ENCODE measurements at places on chromosomes 1 and 21.

DNA sequence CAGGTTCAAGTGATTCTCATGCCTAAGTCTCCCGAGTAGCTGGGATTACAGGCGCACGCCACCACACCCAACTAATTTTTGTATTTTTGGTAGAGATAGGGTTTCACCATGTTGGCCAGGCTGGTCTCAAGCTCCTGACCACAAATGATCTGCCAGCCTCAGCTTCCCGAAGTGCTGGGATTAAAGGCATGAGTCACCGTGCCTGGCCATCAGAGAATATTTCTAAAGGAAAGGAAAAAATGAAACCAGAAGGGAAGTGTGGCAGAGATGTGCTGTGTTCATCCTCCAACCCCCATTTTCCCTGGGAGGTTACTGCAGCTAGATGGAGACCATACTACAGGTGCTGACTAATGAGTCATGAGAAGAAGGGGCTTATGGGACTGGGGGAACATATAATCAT, 964.1 kb downstream of the TTLL7 start:
- no peak for DNase-seq

GRCh38 chr1:37682334-37682987, 9.9 kb upstream of the CDCA8 start:
- peak; percentile 61 for DNase-seq

GRCh38 chr1:156193488-156194299, at the start of gene SLC25A44:
SLC25A44 (plus strand) TSS chr1:156194104; CDS start chr1:156199848, 5,744 bp downstream.
- DNase-seq = peak; percentile 97

DNA sequence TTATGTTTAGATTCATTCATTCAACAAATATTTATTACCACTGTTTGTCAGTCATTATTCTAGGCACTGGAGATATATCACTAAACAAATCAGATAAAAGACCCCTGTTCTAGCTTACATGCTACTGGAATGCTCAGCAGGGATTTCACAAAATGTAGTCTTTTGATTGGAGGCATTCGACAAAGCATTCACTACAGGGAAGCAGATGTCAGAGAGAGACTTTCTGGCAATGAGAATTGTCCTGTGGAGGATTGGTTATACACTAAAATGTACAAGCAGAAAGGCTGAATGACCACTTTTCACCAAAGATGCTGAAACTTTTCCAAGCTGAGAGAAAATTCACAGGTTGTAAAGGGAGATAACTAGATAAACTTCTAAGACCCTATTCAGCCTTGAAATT, 57.7 kb downstream of the SCMH1 start:
- no peak for DNase-seq

DNA sequence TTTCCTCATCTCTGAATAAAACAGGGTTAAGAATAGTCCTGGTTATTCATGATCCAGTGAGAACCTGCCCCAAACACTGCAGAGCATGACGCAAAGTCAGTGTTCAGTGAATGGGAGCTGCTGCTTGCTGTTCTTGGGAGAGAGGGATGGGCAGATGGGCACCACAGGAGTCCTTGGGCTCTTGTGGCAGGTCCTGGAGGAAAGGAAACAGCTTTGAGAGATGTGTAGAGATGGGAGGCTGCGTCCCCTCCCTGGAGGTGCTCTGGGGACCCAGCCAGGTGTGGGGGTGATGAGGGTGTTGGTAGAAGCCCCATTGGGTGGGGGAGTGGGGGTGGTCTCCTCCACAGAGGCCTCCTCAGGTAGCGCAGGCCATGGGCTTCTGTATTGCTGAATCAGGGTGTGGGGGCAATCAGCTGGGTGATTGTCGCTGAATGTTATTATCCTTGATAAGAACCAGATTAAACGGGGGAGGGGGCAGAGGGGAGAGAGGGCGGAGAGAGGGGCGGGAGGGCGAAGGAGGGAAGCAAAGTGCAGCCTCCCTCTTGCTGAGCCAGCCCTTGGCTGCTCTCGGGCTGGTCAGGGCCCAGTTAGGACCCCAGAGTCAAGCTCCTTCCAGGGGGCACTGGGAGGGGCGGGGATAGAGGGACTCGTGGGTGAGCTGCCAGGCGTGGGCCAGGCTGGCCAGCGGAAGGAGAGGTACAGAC, 22.9 kb upstream of the CASZ1 start:
- DNase-seq = no peak

GRCh38 chr1:3774946-3775489, 2.5 kb downstream of the SMIM1 start:
- no peak for DNase-seq

DNA sequence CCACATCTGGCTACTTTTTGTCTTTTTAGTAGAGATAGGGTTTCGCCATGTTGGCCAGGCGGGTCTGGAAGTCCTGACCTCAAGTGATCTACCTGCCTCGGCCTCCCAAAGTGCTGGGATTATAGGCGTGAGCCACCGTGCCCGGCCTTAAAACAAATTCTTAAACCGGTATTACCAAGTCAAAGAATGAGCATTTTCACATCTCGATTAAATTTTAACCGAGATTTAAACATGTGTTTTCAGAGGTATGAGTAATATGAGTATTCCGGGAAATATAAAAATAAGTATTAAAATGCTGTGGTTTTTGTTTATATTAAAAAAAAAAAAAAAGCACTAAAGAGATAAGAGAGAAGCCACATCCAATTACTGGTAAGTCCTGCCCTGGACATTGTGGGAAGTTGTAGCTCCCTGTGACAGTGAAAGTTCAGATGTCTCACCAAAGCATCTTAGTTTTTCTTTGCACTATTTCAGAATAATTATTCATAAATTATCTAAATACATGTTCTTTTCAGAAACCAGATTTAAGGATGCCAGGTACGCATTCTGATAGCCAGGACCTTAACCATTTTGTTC, 24.9 kb downstream of the ZNF281 start:
- no peak for DNase-seq

DNA sequence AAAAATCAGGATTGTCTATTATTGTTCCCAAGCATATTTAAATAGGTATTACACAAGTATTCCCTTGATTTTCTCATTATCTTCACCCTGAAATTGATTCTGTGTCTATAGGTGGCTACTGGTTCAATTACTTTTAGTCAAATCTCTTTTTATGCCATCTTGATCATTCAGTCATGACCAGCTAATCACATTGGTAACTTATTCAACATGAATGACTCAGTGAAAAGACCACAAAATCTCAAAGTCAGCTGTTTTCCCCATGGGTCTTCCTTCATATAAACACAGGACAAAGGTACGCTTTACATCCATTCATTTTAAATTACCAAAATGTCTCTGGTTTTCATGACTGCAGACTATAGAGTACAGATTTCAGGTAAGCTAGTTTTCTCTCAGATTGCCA, 23.7 kb upstream of the NRIP1 start:
- no peak for DNase-seq

- DNase-seq = no peak
These were observed 7.0 kb upstream of the SMCP start for GRCh38 chr1:152870831-152871730.

- DNase-seq = no peak
These were observed 135.4 kb downstream of the PROX1 start for GRCh38 chr1:214123061-214123784.

DNA sequence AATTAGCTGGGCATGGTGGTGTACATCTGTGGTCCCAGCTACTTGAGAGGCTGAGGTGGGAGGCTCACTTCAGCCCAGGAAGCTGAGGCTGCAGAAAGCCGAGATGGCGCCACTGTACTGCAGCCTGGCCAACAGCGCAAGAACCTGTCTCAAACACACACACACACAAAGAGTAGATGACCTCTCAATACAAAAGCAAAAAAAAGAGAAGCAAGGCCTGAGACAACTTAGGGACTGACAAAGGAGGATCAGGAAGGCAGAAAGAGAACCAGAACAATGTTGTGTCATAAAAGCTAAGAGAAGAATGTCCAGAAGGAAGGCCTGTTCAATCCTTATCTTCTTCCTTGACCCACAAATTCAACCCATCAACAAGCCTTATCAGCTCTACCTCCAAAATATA, 18.5 kb downstream of the WASF2 start:
- DNase-seq = no peak

DNA sequence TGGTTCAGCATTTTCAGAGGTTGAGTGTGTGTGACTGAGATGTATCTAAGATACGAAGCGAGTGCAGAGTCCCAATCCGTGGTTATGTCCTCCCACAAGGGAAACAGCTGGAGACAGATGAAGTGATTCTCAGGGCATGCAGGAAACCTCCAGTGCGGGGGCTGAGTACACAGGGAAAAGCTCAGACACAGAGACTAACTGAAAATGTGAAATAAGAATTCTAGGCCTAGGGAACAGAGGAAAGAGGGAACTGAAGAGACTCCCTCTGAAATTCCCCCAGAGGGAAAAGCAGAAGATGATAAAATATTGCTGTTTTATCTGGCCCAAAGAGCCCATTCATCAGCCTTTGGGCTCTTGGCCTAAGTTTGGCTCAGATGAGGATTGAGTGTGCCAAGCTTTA, 116.8 kb downstream of the LRRC53 start:
- no peak for DNase-seq

DNA sequence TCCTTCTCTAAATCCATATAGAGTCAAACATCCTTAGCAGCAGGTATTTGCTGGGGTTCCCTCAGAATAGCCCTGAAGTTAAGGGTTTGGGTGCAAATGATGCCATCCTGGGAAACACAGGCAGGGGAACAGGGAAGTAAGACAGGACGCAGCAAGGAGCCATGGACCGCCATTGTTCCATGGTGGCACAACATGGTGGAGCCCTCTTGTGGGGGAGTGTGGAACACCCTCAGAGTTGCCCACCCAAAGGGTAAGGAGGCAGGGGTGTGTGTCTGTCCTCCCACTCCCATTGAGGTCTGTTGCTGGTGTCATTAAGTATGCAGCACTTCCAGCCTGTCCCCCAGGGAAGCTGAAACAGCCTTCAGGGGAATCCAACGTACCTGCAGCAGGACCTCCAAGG, 20.4 kb upstream of the RCAN1 start:
- no peak for DNase-seq

DNA sequence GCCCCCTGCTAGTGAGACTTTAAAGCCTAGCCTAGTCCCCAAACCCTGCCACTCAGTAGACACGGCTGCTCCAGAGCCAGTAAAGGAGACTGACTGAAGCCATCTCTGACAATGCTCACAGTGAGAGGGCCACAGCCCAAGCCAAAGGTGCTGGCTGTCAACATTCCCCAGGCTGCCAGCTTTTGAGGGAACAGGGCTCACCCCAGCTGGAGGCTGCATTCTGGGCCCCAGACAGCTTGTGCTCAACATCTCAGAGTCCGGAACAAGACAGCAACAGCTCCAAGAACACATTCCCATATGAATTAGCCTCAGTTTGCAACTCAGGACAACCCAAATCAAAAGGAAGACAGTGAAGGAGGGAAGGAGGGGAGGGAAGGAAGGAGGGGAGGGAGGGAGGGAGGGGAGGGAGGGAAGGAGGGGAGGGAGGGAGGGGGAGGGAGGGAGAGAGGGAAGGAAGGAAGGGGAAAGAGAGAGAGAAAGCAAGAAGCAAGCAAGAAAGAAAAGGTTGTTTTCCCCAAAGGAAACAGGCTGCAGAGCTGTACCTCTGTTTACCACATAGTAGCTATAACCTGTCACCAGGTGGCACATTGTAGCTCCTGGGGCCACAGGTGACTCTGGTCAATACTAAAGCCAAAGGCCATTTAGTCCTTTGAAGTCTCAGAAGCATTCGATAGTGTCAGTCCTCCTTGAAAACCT, 5.4 kb downstream of the ARTN start:
- no peak for DNase-seq

GRCh38 chr1:158732524-158732923, 12.0 kb upstream of the OR6K3 start:
- no peak for DNase-seq

DNA sequence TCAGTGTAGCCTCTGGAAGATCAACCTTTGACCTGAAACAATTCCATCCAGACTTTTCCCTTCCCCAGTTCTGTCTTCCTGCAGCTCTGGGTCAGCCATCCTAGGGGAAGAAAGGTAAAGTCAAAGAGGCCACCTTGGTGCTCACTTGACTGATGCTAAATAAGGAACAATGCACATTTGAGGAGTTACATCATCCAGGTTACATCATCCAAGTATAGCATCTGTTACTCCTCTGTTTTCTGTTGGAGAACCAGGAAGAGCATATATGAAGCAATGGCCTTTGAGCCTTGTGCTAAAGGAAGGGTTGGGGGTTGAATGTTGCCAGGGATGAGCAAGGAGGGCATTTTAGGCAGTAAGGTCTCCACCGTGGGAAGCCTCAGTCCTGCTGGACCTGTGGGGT, 3.1 kb upstream of the DSCAM start:
- no peak for DNase-seq

- DNase-seq = no peak
These were observed 464.2 kb downstream of the NUF2 start for GRCh38 chr1:163785868-163786405.

GRCh38 chr1:29444782-29445729, 208.7 kb downstream of the PTPRU start:
- no peak for DNase-seq

- DNase-seq = no peak
These were observed 63.7 kb downstream of the SYT14 start for GRCh38 chr1:210001751-210002150.

GRCh38 chr1:150406483-150406882, 42.5 kb downstream of the RPRD2 start:
- no peak for DNase-seq

- no peak for DNase-seq
These were observed 11.3 kb downstream of the MRAP start for GRCh38 chr21:32309906-32310460.

- DNase-seq = no peak
These were observed 69.1 kb downstream of the TGFB2 start for GRCh38 chr1:218414060-218414728.

- DNase-seq = no peak
These were observed 618.2 kb downstream of the BRINP3 start for GRCh38 chr1:189859385-189859977.

- DNase-seq = peak; percentile 3
These were observed 854 bp downstream of the MYCL start for GRCh38 chr1:39900662-39901463.

- DNase-seq = no peak
These were observed 42.9 kb downstream of the COL18A1 start for GRCh38 chr21:45447821-45448220.

- no peak for DNase-seq
These were observed 57.0 kb downstream of the FCRL5 start for GRCh38 chr1:157495285-157495684.

DNA sequence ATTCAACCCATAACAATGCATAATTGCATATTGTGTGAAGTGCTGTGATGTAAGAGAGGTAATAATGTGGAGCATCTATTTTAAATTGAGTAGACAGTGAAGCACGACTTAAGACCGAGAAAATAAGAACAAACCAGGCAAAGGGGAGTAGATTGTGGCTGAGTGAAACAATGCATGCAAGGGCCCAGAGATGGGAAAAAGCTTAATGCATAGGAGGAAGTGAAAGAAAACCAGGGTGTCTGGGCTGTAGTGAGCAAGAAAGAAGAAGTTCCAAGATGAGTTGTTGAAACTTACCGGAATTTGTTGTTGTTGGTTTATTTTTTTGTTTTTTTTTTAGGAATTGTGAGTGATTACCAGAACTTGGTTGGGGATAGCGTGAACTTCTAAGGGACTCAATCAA, 104.7 kb downstream of the SNX7 start:
- DNase-seq = no peak
